Fibroblast of lung (primary cell): ENCODE measurements at places on chromosomes 7 and 10. TPM values are rescaled to one million over a fixed set of nuclear protein-coding genes. Genes with fewer than 3 reads are reported as not detected.

SPAG6 gene
- under 0.01 TPM in 1 of 2 replicates, not detected in the other for total RNA-seq

WAPL gene
- 45.7 and 50.4 TPM in 2 replicates for total RNA-seq

CALML5 gene
- not detected in 2 replicates for total RNA-seq

PODXL gene
- 0.17 and 0.26 TPM in 2 replicates for total RNA-seq

C10orf62 gene
- total RNA-seq: not detected in 2 replicates

ZNF727 gene
- total RNA-seq: 1.5 and 6.4 TPM in 2 replicates

HERPUD2 gene
- total RNA-seq: 22.3 and 32.5 TPM in 2 replicates

GRCh38 chr10:46995234-46995633 is 84.0 kb downstream of the PTPN20 start:
- DNase-seq: peak; percentile 8

DNA sequence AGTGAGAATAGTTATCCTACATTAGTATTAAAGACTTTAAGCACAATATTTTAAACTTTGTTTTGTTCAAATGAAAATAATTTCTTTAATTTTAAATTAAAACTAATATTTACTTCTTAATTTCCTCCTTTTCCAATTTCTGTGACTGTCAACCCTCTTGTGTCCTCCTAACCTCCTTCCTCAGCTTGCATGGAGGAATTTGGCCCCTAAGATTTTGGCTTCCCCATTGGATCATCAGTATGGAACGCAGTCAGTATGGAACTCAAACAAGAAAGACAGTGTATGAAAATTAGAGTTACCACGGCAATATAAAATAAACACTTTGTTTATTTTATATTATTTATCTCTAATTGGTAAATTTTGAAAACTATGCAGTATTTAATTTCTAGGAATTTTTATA is 91.2 kb downstream of the CYP51A1 start:
- no peak for DNase-seq

- DNase-seq: no peak
These were observed 65.6 kb downstream of the IGF2BP3 start for GRCh38 chr7:23404546-23405239.

DNA sequence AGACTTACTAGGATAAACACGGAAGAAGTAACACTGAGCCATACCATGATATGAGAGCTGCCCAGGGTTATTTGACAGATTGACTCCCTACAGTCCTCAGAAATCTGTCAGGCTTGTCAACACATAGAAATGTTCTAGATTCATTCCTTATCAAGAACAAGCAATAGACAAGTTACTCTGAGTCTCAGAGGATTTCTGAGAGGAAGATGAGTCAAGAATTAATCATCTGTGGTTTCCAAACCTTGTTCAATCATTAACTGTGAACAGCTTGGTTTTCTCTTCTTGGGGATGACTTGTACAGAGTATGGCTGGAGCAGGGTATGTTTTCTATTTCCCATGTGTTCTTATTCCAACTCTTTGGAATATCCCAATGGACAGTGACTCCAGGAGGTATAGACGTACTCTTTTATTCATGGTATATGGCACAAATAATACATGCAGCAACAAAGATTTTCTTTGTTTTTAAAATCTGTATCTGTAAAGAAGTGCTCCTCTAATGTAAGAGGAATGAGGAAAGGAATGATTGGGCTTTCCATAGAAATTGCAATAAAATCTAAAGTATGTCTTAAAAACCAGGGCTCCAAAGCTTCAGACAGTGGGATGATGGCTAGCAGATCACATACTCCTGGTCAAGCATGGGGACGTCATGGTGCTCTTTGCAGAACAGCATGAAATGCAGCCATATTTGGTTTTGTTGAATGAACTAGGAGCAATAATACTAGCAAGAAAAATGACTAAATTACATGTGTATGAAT is 11.9 kb upstream of the SFR1 start:
- peak; percentile 54 for DNase-seq

DNA sequence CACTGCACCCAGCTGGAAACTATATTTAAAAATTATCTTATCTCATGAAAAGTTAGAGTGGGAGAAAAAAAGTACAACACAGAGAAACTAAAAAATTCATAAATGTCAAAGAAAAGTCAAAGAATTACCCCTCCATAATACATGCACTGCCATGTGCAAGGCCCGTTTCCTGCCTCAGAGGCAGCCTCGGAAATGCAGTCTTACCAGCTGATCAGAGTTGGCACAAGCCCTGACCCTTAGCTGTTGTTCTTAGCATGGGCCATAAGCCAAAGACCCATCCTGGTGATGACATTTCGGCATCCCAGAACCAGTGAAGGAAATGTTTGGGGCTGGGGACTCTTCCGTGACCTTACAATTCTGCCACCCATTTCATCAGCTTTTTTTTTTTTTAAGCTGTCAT is 21.6 kb downstream of the RBM48 start:
- DNase-seq: no peak

GRCh38 chr10:125159932-125160855 is at the start of gene CTBP2:
Gene CTBP2, minus strand, starts transcription at chr10:125160563.
- DNase-seq: peak; percentile 67

DNA sequence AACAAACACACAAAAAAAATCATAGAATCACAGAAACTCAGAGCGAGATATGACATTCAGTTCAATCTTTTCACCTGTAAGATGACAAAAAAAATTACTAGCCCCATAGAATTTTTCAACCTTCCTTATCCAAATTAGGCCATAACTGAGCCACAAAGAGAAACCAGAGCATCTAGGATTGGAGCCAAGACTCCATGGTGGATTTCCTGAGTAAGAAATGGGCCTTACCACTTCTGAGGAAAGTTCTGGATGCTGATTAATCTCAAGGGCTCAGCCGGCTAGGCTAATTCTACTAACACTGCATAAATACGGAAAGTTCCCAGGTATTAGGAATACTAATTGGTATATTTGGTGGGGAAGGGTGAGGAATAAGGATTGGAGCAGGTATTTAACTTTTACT is 16.8 kb downstream of the LIPM start:
- DNase-seq: peak; percentile 72

DNA sequence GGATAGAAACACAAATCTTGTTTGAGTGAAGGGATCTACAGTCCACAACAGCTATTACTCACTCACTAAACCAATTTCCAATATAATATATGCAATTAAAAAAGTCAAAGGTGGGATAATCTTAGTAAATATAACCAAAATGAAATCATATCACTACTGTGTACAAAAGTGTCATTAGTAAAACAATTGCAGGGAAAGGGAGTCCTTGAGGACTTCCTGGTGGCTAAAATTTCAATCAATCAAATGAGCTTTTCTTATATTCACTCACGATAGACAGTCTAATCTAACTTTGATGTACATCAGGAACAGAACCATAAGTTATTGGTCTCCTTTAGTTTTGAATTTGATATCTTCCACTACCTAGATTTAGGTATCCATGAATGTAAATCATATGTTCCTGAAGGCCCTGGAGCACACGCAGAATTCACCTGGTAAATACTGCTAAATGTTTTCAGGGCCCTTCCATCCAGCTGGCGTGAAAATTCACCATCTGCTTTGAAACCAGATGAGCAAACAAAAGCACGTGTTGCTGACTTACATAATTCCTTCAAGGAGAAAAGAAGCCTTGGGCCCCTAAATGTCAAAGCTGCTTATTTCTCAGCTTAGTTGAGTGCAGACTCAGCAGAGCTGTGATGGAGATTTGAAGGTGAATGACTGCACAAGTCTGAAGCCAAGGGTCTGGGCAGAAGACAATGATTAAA is 159.3 kb upstream of the TMEM196 start:
- no peak for DNase-seq

- no peak for DNase-seq
These were observed 84.8 kb upstream of the LRRC18 start for GRCh38 chr10:49024484-49024883.

GRCh38 chr7:31234836-31235605 is 105.5 kb downstream of the NEUROD6 start:
- no peak for DNase-seq

DNA sequence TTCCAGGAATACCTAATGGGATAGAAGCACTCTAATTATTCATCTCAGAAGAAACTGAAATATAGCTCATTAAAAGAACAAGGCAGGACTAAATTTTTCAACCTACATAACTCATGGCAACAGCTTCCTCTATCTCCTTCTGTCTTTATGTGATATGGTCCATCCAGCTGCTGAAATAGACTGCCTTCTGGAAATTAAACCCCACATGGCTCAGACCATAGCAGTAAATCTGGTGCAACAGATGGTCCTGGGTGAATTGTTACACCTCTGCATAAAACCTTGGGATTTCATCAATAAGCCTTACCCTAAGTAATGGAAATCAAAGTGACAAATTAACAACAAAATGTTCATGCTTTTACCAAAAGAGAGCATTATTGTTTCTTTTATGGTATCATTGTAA is 205.6 kb upstream of the CSTF2T start:
- no peak for DNase-seq

DNA sequence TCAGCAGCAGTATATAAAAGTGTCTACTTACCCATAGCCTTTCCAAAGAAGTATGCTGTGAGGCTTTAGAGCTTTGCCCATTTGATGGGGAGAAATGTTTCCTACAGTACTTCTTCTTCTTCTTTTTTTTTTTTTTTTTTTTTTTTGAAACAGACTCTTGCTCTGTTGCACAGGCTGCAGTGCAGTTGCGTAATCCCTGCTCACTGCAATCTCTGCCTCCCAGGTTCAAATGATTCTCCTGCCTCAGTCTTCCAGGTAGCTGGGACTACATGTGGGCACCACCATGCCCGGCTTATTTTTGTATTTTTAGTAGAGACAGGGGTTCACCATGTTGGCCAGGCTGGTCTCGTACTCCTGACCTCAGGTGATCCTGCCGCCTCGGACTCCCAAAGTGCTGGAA is 101.7 kb upstream of the TMEM26 start:
- DNase-seq: no peak

- no peak for DNase-seq
These were observed 54.6 kb downstream of the AFAP1L2 start for GRCh38 chr10:114349522-114350215.

- DNase-seq: no peak
These were observed 353.6 kb downstream of the CRPPA start for GRCh38 chr7:16067711-16068110.

- no peak for DNase-seq
These were observed 27.9 kb upstream of the PPP2R2D start for GRCh38 chr10:131872827-131873375.

DNA sequence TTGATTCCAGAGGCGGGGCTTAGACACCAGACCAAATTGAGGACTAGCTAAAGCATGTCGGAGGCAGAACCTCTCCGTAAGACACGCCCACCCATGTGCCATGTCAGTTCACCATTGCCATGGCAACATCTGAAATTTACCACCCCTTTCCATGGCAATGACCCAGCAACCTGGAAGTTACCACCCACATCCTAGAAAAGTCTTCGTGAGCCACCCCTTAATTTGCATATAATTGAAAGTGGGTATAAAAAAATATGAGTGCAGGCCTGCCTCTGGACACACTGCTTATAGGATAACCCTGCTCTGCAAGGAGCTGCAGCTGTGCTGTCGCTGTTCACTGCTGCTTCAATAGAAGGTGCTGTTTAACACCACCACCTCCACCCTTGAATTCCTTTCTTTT is 28.0 kb downstream of the TMEM270 start:
- peak; percentile 17 for DNase-seq

GRCh38 chr10:19033741-19034140 is 14.9 kb upstream of the MALRD1 start:
- DNase-seq: no peak
